Sciatic nerve (tissue), 2 donors: ENCODE measurements at places on chromosomes 3 and 15.

DNA sequence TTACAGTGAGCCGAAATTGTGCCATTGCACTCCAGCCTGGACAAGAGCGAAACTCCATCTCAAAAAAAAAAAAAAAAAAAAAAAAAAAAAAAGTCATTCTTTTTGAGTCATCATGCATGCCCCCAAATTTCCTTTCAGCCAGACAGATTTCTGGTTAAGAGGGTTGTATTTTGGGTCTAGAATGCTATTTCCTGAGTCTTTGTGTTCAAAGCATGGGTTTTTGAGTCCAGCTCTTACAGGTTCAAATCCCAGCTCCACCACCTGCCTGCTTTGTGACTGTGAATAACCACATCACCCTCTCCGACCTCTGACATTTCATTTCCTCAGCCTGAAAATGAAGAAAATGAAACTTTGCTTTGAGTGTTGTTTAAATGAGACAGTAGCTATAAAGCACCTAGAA is 9.3 kb upstream of the C15orf61 start:
- DNase-seq: no peak

DNA sequence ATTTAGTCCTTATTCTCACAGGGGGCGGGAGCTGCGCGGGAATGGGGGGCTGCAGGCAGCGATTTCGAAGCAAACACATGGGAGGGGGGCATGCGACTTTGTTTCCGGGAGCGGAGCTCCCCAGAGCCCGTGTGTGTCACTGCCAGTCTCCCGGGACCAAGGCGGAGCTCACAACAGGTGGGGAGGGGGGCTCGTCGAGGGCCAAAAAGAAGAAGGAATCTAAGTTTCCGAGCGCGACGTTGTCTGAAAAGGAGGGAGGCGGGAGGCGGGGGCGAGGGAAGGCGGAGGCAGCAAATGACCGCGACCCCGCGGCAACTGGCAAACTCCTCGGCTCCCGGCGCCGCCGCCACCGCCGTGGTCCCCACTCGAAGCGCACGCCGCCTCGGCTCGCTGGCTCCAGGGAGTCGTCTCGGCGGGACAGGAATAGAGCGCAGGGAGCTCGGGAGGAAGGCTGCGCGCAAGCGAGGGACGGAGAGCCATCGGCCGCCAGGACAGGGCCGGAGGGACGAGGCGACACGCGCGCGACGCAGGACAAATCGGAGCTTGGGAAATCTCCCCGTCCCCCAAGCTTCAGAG is 1.4 kb downstream of the FOXP1 start:
- DNase-seq: peak; percentile 79

DNA sequence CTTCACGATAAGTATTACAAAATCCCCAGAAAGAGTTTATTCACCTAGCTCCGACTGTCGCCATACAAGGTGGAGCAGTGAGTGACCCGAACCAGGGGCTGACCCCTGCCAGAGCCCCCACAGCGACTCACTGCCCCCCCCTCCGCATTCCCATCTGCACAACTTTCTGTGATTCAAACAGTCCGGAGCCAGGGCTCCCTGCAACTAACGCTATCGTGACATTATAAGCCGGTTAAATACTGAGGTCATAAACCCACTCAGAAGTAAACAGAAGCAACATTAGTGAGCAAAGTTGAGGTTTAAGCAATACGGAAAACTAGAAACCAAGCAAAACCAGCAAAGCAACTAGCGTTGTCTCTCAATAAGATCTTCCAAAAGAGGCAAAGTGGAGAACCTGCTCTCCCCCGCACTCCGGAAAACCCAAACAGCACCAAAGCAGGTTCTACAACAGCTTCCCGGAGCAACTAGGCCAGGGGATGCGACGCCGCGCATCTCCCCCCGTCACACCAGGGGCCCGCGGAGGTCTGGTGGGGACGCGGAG is 642 bp downstream of the SCAP start:
- DNase-seq: no peak

DNA sequence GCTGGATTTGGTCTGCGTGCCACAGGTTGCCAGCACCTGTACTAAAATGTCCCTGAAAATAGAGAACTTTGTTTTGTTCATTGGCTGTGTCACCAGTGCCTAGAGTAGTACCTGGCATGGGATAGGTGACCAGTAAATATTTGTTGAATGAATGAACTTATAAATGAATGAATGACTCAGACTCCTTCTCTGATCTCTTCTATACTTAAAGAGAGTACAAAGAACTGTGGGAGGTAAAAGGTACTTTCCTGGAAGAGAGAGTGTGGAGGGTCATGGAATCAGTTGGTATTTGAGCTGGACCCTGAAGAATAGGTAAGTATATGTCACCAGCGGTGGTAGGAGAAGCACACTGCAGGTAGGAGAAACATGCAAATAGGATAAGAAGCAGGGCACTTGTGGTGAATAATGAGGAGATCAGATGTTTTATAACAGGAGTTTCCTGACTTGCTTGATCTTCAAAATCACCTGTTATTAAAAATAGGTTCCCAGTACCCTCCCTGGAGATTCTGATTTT is 149.4 kb downstream of the LPP start:
- DNase-seq: no peak

GRCh38 chr3:151204530-151205402 is 1.8 kb upstream of the GPR171 start:
- no peak for DNase-seq

GRCh38 chr3:127258733-127259132 is 29.1 kb downstream of the PRR20G start:
- no peak for DNase-seq

DNA sequence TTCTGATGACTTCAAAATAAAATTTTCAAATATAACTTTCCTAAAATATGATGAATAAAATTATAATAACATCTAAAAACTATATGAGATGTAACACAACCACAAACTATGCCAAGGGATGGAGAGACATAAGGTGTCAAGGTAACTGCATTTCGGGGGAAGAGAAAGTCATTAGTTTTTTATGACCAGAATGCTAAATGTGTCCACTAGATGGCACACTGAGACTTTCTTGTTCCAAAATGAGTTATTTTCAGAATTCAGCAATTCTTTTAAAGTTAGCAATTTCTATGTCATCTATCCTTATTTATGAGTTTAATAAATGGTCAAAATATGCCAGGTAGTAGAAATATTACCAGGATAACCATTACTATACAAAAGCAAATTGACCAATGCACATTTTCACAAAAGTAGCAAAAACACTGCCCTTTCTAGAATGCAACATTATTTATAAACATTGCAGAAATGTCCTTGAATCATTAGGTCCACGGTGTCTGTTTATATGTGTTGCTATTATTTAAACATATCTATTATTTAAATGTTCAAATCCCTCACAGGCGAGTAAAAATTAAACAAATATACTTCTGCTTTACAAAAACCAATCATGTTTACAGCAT is 374.2 kb downstream of the PLCL2 start:
- DNase-seq: no peak

DNA sequence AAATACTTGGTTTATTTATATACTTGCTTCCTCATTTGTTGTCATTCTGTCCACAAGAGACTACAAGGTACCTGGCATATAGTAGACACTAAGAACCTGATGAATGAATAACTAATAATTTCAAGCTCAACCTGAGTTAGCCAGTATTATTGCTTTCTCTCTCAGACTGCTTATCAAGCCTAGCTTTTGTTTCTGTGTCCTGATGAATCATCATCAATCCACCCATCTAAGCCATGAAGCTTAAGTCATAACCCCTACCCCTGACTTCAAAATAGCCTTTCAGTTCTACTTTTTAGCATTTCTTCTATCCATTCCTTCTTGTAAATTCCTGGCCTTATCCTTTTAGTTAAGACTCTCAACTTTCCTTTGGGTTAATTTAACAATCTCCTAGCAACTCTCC is 420.8 kb downstream of the EPHA6 start:
- DNase-seq: no peak

- DNase-seq: peak; percentile 91
Observed at GRCh38 chr15:70062321-70062956, 35.3 kb downstream of the TLE3 start.

DNA sequence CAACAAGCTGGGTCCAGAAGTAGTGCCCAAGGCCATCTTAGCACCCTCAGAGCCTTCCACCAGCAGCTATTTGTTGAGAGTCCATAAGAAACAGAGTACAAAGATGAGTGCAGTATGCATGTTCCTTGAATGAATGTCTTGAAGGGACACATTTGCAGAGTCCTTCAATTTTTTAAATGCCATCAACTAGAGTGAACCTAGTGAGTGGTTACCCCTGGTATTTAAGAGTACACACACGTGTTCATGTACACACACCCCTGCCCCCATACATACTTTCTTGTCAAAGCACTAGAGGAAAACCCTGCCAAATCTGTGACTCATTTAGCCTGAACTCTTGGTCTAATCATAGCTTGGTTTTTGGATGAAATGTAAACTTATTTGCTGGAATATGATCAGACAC is 84.5 kb upstream of the GALNT15 start:
- DNase-seq: no peak

DNA sequence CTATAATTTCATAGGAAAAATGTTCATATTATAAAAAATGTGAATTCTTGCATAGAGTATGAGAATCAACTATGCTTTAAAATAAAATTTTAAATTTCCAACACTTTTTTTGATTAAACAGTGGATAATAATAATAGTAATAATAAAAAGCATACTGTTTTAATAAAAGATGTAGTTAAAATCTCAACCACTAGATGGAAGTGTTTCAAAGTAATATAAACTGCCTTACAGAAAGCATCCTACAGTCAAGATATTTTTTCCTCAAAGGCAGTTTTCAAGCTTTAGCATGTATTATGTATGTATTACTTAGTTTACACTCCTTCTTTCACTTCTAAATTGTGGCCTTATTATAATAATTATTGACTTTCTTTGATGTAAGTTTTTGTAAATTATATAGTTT is 217.5 kb downstream of the CHL1 start:
- DNase-seq: no peak

GRCh38 chr3:148330542-148330941 is 367.2 kb upstream of the AGTR1 start:
- DNase-seq: no peak

- no peak for DNase-seq
Observed at GRCh38 chr15:89172921-89173320, 48.5 kb downstream of the RLBP1 start.

GRCh38 chr3:11554236-11554610 is 89.5 kb downstream of the VGLL4 start:
- no peak for DNase-seq

GRCh38 chr3:141065841-141066805 is 15.0 kb downstream of the SPSB4 start:
- DNase-seq: no peak

DNA sequence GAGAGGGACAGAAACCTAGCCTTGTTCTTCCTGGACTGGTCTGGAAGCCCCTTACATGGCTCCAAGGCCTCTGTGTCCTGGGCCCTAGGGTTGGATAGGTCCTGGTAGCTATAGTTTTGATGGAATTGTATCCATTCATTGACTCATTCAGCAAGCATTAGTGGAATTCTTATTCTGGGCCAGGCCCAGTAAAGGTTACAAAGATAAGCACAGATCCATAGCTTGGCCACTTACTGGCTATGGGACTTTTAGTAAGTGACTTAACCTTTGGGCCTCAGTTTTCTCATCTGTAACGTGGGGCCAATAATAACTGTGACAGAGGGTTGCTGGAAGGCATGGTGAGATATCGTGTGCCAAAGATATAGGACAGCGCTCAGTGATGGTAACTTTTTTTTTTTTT is 13.6 kb upstream of the DAG1 start:
- no peak for DNase-seq

GRCh38 chr3:94362393-94362792 is 299.5 kb downstream of the NSUN3 start:
- no peak for DNase-seq

GRCh38 chr3:57896691-57897090 is 111.5 kb upstream of the FLNB start:
- DNase-seq: no peak

GRCh38 chr3:10426346-10427220 is 78.8 kb downstream of the ATP2B2 start:
- no peak for DNase-seq

GRCh38 chr3:153273767-153274435 is 111.9 kb downstream of the RAP2B start:
- DNase-seq: no peak

- DNase-seq: no peak
Observed at GRCh38 chr3:182906036-182906435, 74.3 kb downstream of the DCUN1D1 start.

DNA sequence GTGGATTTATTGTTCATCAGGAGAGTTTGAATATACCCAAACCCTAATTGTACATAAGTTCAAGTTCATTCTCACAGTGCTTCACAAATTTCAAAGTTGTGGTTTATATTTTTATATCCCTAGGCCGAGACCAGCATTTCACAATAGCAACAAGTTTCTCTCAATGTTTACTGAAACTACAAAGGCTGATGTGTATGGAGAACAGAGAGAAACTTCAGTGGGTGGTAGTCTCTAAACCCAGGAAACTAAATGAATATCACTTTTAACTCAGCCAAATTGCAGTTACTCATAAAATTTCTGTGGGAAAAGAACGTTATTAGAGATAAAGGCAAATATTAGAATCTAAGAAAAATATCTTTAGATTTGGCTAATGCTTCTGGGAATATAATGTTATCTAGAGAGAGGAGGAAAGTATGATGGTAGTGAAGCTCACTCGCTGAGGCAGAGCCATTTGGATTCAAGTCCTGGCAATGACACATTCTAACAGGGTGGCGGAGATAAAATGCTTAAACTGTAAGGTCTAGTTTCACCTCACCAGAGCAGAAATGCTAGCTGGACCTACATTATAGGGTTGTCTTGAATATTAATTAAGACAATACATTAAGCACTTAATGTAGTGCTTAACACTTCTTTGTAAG is 514.8 kb downstream of the EPHA3 start:
- DNase-seq: no peak

DNA sequence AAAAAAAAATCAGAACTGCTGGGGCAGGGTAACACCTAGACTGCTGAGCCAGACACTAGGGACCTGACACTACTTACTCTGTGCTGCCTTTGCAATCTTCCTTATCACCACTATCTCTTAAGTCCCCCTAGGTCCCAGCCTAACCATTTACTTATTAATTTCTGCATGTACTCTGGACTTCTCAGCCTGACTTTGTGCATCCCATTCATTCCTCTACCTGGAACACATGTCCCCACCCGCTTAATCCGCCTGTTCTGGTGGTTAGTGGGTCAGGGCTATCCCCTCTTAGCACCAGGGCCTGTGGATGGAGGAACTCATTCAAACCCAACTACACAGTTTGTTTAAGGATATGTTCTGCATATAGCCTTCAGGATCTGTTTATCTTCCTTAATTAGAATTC is 5.0 kb upstream of the CACNA1D start:
- no peak for DNase-seq

GRCh38 chr15:39948817-39949216 is 14.9 kb downstream of the EIF2AK4 start:
- DNase-seq: no peak

GRCh38 chr15:25694823-25695312 is 168.3 kb downstream of the ATP10A start:
- DNase-seq: peak; percentile 31
